ENCODE measurements at places on chromosomes 5 and 9.

- no peak for DNase-seq
These were observed 23.5 kb downstream of the NTNG2 start for GRCh38 chr9:132185073-132186009.

DNA sequence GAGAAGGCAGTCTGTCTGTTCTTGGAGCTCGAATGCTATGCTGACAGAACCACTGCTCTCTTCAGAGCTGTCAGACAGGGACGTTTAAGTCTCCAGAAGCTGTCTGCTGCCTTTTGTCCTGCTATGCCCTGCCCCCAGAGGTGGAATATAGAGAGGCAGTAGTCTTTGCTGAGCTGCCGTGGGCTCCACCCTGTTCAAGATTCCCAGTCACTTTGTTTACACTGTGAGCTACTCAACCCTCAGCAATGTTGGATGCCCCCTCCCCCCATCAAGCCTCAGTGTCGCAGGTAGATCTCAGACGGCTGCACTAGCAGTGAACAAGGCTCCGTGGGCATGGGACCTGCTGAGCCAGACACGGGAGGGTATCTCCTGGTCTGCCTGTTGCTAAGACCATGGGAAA, 344.2 kb downstream of the TMEM161B start:
- DNase-seq, result no peak

DNA sequence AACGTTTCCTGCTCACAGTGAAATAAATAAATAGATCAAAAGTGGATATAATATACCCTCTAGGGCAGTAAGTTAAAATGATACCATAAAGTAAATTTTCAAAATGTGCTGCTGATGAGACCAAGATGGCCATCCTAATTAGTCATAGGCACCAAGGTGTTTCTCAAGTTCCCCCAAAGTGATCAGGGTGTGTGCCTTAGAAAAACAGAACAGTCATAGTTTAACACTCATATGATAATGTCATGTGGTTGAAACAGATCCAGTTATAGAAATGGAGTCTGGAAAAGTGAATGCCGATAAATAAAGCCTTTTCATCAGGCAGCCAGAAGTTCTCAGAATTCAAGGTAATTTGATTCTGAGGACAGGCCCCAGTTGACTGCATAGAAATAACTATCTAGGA, 161.5 kb upstream of the CDKN2B start:
- DNase-seq, result no peak

DNA sequence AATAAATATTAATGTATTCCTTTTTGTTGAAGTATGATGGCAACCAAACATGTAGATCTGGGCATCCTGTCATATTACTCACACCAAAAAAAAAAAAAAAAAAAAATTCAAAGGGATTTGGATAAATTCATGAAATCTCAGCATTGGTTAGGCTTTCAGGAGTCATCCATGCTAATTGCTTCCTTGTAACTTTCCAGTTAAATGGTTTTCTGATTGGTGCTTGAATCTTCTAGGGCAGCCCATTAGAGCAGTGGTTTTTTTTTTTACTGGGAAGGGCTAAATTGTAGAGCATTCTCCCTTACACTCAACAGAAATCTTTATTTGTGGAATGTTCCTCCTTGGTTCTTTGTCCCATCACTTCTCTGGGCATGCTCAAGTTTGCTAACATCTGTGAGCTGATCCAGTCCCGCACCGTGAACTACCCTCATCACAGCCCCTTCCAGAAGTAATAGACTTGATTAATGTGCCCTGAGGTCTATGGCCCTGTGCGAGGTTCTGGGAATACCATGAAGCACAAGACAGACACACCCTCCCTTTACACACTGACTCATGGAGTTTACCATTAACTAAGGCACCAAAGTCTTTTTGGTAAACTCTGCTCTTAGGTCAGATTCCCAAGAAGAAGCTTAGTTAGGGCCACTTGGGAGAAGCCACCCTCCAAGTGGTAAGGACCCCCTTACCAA, 56.0 kb downstream of the RGS3 start:
- peak; percentile 59 for DNase-seq

DNA sequence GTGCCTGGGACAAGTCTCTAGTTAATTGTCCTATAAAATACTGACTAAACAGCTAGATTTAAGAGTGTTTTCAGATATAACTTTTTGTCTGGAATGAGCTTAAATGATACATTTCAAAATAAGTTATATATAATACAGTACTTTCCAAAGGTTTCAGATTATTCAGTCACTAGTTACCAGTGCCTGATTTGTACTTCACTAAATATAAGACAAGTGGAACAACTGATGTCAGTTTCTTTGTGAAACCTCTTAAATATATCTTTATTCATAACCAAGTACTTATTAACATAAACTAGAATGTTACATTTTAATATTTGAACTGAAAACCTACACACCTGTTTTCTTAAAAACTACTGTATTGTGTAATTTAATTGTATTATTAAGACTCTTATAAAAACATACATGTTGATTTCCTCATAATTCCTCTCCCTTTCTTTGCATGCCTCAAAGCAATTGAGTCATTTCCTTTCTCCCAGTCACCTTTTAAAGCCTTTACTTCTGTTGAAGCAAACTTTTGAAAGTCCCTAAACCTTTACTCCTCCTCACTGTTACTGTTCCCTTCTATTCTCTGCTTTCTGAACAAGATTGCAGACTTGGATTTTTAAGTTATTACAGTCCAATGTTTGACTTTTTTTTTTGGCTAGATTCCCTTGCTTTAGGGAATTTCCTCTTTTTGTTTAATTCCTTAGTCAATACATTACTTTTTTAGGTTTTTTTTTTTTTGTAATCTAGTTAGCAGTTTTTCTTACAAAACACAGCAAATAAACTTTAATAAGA, 8.7 kb upstream of the SEMA6A start:
- DNase-seq, result no peak

- no peak for DNase-seq
These were observed 70.2 kb downstream of the ECPAS start for GRCh38 chr9:111413996-111414395.

- no peak for DNase-seq
These were observed 92.5 kb downstream of the FBXW11 start for GRCh38 chr5:171913987-171914273.

- DNase-seq, result peak; percentile 34
These were observed 20.3 kb upstream of the TTC33 start for GRCh38 chr5:40775846-40776657.

DNA sequence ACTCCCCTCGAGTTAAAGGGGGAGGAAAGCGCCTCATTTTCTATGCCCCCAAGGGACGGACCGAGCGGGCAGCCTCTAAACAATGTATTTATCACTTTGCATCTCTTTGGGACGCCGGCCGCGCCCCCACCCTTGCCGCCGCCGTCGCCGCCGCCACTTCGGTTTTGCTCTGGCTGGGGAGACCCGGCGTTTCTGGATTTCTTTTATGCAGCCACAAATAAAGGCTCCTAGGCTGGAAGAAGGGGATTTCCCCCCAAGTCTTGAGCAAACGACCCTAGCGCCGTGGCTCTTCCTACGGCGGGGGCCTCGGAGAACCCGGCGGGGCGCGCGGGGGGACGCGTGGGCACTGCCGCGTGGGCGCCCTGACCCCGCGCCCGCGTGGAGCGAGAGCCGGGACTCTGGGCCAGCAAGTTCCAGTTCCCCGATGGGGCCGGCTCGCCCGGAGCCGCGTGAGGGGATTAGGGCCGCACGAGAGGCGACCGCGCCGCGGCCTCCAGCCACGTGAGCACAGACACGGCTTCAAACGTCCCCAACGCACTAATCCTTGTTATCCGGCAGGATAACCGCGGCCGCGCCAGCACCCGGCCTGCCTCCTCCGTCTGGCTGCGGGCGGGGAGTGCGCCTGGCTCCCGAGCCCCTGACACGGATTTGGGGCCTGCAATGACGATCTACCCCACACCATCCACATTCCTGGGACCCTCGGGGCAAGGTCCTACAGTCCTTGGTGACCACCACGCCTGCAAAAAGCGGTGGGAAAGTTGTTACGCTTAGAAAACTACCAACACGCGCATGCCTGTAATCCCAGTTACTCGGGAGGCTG, 7.9 kb upstream of the NEUROG1 start:
- peak; percentile 28 for DNase-seq

GRCh38 chr9:100600521-100601079, 22.7 kb downstream of the CAVIN4 start:
- DNase-seq, result no peak

DNA sequence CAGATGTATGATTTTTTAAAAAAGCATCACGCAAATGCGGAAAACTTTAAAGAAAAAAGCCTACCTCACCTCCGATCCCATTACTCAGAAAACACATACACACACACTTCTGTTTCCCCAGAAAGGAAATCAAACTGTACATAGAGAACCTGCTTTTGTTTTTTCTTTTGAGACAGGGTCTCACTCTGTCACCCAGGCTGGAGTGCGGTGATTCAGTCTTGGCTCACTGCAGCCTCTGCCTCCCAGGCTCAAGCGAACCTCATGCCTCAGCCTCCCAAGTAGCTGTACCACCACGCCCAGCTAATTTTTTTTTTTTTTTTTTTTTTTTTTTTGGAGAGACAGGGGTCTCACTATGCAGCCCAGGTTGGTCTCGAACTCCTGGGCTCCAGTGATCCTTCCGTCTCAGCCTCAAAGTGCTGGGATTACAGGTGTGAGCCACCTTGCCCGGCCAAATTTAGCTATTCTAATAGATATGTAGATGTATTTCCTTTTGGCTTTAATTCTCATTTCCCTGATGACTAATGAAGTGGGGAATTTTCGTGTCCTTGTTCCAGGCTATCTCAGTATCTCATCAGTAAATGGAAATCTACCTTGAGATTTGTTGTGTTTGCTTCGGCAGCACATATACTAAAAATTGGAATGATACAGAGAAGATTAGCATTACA, 25.7 kb upstream of the EEIG1 start:
- peak; percentile 40 for DNase-seq

- DNase-seq, result no peak
These were observed 34.7 kb downstream of the SH3RF2 start for GRCh38 chr5:145971108-145971507.

GRCh38 chr5:146745931-146746577, 132.5 kb downstream of the PPP2R2B start:
- DNase-seq, result no peak

- peak; percentile 46 for DNase-seq
These were observed 112.1 kb downstream of the NUDT12 start for GRCh38 chr5:103450333-103451061.

DNA sequence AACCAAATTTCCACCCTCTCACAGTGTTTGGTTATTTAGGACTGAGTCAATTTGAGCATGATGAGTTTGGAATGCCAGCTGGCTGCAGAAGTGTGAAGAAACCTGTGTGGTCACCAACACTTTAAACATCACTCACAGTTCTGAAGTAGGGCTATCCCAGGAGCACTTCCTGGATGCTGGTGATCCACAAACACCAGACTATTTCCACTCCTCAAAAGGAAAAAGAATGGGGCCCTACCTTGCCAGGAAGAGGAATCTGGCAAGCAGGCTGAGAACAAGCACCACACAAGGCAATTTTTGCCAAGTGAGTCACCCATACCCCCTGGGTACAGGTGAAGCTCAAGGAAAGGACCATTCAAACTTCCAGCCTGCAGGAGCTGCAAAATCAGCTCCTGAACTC, 294.2 kb upstream of the PTGER4 start:
- DNase-seq, result no peak

DNA sequence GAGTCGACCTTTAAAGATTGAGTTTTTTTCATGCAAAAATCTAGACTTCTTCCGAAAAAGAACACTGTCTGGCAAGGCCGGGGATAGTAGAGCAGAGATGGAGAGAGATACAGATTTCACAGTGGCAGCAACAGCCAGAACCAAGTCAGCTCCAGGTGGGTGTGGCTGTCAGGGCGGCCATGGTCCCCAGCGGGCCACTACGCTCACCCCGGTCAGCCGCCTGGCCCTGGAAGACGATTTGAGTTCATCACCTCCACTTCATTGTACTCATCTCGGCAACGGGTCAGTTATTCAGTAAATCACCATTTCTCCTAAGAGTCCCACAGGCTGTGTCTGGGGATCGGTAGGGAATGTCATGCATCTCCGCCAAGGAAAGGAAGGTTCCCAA, 53.0 kb downstream of the ZNF354C start:
- DNase-seq, result no peak

GRCh38 chr9:116475201-116475600, 211.9 kb upstream of the TRIM32 start:
- no peak for DNase-seq

DNA sequence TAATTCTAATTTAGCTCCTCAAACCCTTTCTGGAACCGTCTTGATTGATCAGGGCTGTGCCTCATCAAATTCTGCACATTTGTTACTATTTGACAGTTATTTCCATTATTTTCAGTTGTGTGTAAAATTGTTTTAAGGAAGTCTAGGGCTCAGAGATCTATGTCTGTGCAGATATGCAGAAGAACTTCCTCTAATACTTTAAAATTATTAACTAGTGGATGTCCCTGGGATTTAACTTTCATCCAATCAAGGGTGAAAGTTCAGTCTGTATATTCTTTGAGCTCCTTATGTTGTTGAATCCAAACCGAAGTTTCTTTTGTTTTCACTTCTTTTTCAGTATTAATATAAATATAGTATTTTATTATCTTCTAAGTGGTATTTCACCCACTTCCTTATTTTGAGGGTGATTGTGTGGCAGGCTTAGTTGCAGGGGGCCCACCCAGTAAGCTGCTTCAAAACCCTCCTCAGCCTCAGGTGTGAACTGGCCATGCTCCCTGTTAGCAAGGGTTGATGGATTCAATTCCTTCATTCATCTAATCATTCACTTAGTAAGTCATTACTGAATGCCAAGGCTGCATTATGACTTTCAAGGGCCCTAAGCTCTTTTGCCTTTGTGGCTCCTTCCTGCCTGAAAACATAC, 2.1 kb upstream of the CAMLG start:
- DNase-seq, result no peak

DNA sequence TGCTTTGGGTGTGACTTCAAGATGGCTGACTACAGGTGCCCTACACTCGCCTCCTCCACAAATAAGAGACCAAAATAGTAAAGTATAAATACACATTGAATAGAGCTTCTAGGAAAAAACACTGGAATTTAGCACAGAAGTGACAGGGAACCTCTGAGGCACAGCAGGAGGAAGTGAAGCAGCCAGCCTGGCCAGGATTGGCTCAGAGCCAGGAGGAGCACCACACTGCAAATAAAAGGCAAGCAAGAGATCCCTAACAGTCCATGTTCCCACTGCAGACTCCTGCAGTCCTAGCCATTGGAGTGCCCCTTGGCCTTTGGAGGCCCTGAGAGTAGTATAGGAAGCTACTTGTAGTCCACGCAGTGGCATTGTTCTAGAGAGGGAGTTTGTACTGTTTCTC, 186.7 kb upstream of the TLX3 start:
- DNase-seq, result no peak

- no peak for DNase-seq
These were observed 20.8 kb downstream of the AGXT2 start for GRCh38 chr5:35026941-35027340.

Measured in fibroblast of villous mesenchyme (primary cell).